ENCODE measurements at places on chromosomes 7 and 10.

- DNase-seq: no peak
These were observed 742.3 kb upstream of the GALNT17 start for GRCh38 chr7:70389531-70390151.

DNA sequence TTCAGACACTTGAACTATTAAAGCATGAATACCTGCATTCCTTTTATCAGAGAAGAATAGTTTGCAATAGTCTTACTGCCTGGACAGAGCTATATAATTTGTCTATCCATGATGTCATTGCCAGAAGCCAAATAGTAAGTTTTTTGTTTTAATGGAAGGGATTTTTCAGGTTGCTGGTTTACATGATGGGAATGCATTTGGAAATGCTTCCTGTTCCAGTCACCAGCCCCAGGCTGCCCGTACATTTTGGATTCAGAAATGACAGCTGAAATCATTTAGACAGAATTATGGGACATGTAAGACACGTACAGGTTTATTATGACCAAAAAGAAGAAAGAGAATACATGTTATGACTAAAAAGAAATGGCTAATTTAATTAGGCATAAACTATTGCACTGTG lies 293.1 kb downstream of the CDK14 start:
- no peak for DNase-seq

DNA sequence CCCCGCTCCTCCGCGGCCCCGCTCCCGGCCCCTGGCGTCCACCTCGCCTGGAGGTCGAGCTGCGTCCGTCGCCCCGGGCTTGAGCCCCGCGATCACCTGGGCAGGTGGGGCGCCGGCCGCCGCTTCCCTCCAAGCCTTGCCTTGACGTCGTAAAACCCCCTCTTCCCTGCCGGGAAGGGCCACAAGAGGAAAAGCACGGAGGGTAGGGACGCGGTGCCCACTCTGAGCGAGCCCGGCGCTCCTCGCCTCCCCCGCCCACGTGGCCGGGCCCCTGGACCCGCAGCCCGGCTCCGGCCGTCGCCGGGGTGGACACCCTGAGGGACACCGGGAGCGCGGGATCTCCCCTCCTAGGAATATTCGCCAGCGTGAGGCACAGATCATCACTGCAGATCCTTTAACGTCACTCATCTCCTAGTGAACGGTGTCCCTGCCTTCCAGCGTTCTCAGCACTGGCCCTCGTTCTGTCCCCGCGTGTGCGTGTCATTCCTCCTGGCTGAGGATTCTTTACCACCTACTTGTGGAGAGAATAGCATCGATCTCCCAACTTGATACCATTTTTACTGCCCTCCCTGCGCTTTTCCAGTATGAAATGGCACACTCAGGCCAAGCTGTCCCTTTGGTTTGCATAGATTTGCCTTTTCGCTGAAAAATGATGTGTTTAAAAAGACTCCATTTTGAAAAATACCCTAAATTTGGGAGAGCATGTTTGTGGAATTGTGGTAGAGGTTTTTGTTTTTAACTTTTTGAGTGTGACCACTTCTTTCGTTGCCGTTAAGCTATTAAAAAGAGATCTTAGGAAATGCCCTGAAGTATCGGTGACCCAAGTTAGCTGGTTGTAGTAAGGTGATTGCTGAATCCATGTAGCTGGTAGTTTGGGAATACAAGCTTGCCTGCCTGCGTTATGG lies 649 bp downstream of the ACTR3B start:
- DNase-seq: peak; percentile 74

DNA sequence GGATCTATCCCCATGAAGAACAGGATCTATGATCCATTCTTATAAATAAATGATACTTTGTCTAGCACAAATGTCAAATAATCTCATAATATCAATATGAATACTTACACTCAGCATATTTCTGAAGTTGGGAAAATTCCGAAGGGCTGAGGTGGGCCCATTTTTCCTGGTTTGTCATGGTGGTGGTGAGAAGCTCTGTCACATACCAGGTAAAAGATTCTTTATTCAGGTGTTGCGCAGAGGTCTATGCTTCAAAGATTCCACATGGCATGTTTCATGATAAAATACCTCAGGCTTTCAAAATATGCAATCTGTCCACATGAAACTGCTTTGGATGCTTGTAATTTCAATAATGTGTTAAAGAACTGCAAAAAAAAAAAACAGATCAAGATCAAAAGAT lies 61.5 kb downstream of the DGKB start:
- no peak for DNase-seq

DNA sequence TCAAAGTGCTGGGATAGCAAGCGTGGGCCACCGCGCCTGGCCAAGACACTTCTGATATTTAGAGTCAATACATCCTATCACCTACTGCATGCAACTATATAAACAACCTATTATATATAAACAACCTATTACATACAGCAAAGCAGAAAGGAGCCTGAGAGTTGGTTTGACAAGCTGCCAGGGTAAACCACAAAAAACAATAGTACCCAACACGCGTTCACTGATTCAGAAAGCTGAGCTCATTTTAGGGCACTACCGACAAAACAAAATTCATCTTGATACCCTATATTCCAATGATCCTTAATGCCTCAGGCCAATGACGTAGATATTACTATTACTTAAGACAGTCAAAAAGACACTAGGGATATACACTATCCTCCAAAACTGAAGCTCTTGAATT lies 16.2 kb downstream of the MALSU1 start:
- no peak for DNase-seq
